ENCODE measurements at places on chromosomes 13 and 19. TPM values are rescaled to one million over a fixed set of nuclear protein-coding genes. Genes with fewer than 3 reads are reported as not detected.

The DHRS12 gene
- 9.6 TPM for total RNA-seq

The GAPDHS gene
- not detected for total RNA-seq

DNA sequence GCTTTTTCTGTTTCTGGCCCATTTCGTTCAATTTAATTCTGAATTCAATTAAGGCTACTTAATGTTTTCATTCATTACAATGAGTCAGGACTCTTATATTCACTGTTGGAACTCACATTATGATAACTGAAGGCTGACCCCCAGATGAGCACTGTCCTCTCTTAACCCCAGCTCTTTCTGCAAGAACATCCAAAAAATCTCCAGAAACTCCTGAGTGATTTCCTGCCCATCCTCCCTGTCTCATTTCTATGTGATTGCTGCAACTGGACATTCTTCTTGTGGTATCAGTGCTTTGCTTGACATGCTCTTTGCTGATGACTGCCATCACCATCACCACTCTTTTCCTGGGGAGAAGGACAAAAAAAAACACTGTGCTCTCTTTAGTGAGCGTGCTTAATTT lies 240.3 kb downstream of the SPRY2 start:
- ATAC-seq, result no peak

DNA sequence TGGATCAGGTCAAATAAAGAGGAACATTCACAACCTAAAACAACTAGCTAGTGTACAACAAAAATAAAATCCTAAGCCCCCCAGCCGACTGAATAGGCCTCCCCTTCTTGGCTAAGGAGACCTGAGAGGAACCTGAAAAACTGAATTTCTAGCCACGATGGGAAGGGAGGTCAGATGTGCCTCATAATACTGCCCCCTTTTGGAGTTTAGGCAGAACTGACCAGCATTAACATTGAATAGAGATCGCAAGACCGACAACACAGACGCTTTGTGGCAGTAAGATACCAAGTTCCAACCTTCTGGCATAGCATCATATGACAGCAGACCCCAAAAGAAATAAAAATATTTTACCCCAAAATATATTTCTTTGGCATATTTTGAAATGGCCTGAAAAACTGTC lies 15.9 kb downstream of the CBY2 start:
- ATAC-seq, result peak; percentile 50
